ENCODE measurements at places on chromosomes 5 and 9.

DNA sequence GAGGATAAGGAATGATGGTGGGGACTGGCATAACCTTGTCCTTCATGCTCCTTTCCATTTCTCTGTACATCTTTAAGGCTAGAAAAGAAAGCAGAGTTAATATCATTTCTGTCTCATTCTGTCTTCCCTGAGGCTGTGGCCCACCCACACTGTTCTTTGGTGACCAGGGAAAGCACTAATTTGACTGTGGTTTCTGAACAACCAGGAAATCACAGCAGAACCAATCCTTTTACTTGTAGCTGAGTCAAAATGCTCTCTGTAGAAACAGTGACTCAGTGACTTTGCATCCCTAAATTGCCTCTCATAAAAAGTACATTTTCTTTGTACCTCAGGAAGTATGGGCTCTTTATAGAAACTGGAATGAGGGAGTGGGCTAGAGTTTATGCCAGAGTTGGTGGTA is 28.1 kb downstream of the IL33 start:
- DNase-seq, result no peak

DNA sequence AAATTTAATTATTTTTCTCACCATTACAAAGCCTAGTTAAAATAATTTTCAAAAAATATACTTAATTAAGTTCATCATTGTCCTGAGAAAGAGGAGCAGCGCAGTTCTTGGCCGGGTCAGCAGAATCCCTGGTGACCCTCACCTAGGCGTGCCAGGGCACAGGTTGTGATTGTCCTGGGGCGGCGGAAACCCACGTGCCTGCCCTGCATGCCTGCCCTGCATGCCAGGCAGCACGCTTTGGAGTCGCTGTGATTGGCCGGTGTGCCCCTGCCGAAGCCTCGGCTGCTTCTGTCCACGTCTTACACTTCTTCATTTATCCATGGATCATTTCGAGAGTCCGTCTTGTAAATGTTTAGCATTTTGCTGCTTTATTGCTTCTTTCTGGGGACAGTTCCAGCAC is 25.6 kb downstream of the SLC12A2 start:
- no peak for DNase-seq

GRCh38 chr9:35939679-35940250 is 18.2 kb downstream of the OR2S2 start:
- DNase-seq, result no peak

GRCh38 chr9:135992486-135993408 is 31.6 kb upstream of the UBAC1 start:
- DNase-seq, result no peak

DNA sequence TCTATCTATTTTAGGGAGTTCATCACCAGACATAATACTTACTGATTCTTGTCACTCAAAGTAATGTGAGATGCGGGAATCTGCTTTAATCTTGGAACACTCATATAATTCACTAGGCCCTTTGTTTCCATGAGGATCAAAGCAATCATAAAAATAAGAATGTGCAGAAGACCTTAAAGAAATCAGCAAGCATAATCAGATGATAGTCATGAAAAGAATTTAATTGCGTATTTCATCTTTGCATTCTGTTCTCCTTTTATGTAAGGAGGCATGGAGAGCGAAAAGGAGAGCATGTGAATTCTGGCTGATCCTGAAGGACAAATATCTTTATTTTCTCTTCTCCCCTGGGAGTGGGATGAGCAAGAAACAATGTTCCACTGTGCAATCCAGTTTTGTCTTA is 128.0 kb downstream of the RAB3C start:
- DNase-seq, result no peak

Measured in CD8-positive, alpha-beta memory T cell (primary cell).